Head of caudate nucleus (tissue), 42 donors: ENCODE measurements at places on chromosomes 11 and 22.

DNA sequence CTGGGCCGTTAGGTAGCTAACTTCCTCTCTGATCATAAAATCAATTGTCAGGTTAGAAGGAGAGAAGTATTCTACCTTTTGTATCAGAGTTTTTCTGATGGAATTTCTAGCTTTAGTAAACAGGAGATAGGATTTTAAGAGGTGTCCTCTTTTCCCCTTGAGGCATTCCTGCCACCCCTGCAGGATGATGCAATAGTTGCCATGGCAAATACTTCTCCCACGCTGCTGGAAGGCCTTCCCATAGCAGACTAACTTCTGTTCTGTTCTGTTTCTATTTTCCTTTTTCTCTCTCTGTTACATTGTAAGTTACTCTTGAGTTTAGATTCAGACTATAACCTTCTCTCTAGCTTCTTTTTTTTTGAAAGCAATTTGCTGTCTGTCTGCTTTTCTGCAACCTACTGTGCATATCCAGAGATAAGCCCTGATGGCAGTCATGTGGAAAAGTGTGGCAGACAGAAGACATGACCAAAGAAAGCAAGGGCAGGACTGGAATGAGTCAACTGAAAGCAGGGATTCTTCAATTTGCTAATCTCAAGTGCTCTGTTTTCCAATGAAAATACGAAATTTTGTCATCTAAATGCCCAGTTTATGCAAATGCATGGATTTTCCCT, 679.1 kb downstream of the DLG2 start:
- peak; percentile 53 for DNase-seq

GRCh38 chr11:115078461-115079438, 400.4 kb downstream of the NXPE2 start:
- DNase-seq, result peak; percentile 83

DNA sequence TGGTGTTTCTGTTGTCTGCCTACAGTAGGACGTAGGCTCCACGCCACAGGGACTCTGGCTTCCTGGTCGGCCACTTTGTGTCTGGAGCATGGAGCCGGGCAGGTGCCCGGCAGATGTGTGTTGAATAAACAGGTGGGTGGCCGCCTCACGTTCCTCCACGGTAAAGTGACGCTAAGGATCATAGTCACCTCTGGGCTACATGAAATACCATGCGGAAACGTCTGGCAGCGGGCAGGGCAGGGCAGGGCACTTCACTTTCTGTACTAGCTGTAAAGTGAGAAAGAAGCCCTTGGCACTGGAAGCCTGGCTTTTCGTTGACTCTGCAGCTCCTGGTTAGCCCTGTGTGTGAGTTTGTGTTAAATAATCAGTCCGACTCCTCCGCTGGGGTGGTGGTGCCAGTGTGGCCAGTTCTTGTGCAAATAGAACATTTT, 52.4 kb downstream of the MCM5 start:
- no peak for DNase-seq

DNA sequence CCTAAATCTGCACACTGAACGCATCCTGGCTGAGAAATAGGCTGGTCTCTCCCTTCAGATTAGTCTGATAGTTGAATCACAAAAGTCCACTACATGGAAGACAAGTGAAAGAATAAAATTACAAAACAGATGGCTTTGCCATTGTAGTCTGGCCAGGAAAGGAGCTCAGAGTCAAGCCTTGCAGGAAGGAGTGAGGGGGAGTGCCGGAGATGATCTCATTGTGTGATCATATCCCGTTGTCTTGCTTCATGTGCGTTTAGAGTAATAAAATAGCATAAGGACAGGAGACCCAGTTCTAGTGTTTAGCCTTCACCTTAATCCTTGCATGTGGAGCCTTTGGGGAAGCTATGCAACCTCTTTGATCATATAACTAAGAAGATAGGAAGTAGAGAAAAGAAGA, 666.7 kb upstream of the RAG2 start:
- no peak for DNase-seq

- DNase-seq, result no peak
These were observed 31.1 kb downstream of the OR6Q1 start for GRCh38 chr11:58061813-58062212.

- DNase-seq, result no peak
These were observed 1.5 kb downstream of the SYT12 start for GRCh38 chr11:67024410-67024809.

DNA sequence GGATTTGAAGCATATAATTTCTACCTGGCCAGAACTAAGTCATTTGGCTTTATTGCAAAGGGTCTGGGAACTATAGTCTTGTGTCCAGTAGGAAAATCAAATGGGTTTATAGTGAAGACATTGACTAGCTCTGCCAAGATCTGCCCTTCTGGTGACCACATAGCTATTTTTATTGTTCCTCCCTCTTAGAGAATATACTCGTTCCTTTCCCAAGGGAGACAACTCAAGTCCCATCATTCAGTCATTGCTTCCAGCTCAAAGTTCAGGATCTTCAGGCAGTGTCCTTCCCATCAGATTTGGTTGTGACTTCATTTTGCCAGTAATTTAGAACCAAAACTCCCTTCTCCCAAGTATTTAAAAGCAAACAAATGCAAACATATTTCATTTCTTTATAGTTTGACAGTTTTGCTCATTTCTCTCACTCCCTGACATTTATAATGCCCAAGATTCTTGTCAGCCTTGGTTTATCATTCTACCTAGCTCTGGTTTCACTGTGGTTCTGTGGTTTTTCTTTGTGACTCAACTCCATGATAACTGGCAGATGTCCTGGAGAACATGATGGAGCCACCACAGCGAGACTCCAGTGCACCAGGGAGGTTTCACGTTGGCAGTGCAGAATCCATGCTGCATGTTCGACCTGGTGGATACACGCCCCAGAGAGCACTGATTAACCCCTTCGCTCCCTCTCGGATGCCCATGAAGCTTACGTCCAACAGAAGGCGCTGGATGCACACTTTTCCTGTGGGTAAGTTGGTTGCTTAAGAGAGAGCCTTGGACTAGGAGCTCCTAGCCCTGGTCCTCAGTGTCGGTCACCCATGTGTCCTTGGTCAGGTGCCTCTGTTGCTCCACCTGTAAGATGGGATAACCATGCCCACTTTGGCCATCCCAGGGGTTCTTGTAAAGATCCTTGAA, 64.9 kb downstream of the DEPDC5 start:
- no peak for DNase-seq

DNA sequence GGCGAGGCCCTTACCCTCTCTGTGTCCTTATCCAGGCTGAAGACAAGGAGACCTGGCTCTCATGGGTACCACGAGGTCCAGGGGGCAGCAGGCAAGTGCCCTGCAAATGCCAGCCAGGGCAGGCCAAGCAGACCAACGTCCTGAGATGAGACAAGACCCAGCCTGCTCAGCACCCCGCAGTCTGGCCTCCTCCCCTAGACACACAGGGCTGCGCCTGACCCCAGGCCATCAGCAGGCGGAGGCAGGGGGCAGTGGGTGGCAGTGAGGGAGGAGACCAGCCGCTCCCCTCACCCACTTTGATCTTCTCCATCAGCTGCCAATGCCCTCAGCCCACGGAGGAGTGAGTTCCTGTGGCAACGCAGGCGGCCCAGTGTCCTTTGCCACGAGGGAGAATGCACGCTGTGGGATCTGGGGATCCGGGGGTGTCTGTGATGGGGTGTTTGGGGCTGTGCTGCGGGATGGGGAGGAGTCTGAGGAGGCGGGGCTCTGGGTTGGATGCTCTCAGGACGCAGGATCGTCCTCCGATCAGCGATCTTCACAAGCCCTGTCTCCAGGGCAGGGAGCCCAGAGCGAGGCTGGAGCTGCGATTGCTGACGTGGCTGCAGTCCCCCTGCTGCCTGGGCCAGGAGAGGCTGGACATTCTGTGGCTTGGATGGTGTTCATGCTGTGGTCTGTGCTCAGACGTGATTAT, 30.5 kb upstream of the PPARA start:
- no peak for DNase-seq

DNA sequence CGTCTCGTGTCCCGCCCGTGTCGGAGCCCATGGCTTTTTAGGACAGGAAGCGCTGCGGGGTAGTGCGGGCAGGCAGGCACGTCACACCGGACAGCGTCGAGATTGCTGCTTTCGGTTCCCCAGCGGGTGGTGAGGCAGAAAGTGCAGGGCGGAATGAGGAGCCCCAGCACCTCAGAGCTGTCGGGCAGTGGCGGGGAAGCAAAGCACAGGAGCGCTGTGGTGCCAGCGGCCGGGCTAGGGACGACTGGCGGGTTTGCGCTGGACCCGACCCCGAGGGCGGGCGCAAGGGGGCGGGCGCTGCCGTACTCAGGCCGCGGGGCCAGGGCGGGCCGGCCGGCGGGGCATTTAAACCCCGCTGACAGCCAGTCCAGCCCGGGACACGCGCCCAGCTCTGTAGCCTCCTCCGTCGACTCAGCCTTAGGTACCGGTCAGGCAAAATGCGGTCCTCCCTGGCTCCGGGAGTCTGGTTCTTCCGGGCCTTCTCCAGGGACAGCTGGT, at the start of gene SLC37A2:
Gene SLC37A2, plus strand, starts transcription at position 375 of the 498 bp plus-strand sequence. Its CDS starts 63 bp downstream, at position 438.
- peak; percentile 42 for DNase-seq
